ENCODE measurements at places on chromosomes 7 and 10. TPM values are rescaled to one million over a fixed set of nuclear protein-coding genes. Genes with fewer than 3 reads are reported as not detected.
A peak's percentile ranks its signal among the peaks of the same experiment; 100 is the strongest.

DNA sequence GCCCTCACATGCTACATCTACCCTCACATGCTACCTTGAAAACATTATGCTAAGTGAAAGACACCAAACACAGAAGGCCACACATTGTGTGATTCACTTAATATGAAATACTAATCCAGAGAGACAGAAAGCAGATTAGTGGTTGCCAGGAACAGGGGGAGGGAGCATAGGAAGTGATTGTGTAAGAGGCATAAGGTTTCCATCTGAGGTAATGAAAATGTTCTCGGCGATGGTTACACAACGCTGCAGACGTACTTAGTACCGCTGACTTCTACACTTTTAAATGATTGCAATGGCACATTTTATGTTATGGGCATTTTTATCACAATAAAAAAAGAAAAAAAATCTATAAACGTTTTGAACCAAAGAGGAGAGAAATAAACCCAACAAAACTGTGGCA, 742.3 kb downstream of the TYW1 start:
- no peak for DNase-seq
- no peak overlapping the region for H3K4me3 ChIP-seq
- no peaks in the 10 kb centered on the region for H3K36me3 ChIP-seq
- H3K27ac ChIP-seq, result no peak overlapping the region
- H3K27me3 ChIP-seq, result no peaks in the 10 kb centered on the region

DNA sequence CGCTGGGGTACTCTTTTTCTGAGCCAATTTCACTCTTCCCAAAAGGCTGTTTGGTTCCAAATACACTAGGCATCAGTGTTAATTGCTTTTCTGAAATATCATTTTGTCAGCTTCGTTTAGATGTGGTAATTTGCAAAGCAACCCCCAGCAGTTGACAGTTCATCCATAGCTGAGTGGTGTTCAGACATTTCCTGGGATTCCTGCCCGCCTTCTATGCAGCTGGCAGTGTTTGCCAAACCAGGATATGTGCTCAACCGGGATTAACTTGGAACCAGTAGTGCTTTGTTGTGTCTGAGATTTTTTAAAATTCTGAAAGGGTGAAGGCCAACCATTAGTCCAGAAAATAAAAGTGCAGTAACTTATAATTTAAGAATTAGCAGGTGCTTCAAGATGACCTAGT, 25.2 kb upstream of the MKLN1 start:
- H3K4me3 ChIP-seq, result no peak overlapping the region
- peaks cover 3% of the 10 kb centered on the region for H3K4me1 ChIP-seq
- no peak for DNase-seq
- H3K27ac ChIP-seq, result no peak overlapping the region
- H3K27me3 ChIP-seq, result no peaks in the 10 kb centered on the region

DNA sequence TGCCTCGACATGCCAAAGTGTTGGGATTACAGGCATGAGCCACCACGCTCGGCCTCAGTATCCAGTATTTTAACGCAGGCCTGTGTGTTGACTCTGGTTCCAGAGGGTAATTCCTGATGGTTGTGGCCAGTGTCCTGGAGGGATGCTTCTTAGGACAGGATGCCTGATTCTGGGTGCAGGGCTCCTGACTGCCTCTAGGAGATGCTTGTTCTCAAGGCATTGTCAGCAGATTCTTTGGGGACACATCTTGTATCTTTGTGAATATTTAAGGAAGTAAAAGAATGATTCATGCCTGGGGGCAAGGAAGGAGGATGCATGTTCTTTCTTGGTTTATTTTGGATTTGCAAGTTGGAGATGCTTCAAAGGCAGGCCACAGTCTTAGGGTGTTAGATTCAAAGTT, 2.2 kb downstream of the ZDHHC4 start:
- no peak for DNase-seq
- peaks cover 28% of the 10 kb centered on the region for H3K4me1 ChIP-seq
- no peaks in the 10 kb centered on the region for H3K27me3 ChIP-seq
- H3K4me3 ChIP-seq, result peak overlapping the region; percentile 6
- H3K27ac ChIP-seq, result peak overlapping the region; percentile 17

GRCh38 chr10:20686015-20686635, 211.0 kb downstream of the NEBL start:
- H3K4me1 ChIP-seq, result no peaks in the 10 kb centered on the region
- H3K27me3 ChIP-seq, result no peaks in the 10 kb centered on the region
- no peaks in the 10 kb centered on the region for H3K36me3 ChIP-seq
- no peak overlapping the region for H3K4me3 ChIP-seq

DNA sequence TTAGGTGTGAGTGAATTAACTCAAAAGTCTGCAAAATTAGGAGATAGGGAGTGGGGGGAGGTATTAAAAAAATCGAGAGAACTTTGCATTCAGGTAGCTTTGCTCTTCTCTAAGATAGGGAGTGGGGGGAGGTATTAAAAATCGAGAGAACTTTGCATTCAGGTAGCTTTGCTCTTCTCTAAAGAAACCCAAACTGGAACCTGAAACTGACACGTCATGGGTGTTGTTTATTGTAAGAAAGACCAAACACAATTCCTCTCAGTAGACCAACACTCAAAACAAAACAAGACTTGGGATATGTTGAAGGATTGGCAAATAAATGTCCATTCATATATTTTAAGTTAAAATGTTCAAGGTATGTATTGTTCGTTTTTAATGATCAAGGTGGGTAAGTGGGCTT, 87.9 kb downstream of the KIAA1549 start:
- DNase-seq, result no peak
- H3K27ac ChIP-seq, result no peak overlapping the region
- H3K4me3 ChIP-seq, result no peak overlapping the region
- no peaks in the 10 kb centered on the region for H3K27me3 ChIP-seq
- H3K4me1 ChIP-seq, result peaks cover 11% of the 10 kb centered on the region
- no peaks in the 10 kb centered on the region for H3K36me3 ChIP-seq

- DNase-seq, result no peak
- no peak overlapping the region for H3K4me3 ChIP-seq
- H3K27me3 ChIP-seq, result peaks cover 2% of the 10 kb centered on the region
- H3K27ac ChIP-seq, result no peak overlapping the region
Measured at GRCh38 chr7:107850216-107850615, 40.8 kb upstream of the DLD start.

The FAM107B gene
- 121 TPM for total RNA-seq

The MMP21 gene
- total RNA-seq, result not detected

The GPR26 gene
- not detected for total RNA-seq

The SFRP5 gene
- 0.74 TPM for total RNA-seq

The MRLN gene
- not detected for total RNA-seq

The ELFN1 gene
- 0.20 TPM for total RNA-seq

The LMOD2 gene
- total RNA-seq, result not detected

All from activated CD8-positive, alpha-beta T cell treated with anti-CD3 and anti-CD28 coated beads for 36 hours (primary cell).